ENCODE measurements at places on chromosomes 7 and 10. TPM values are rescaled to one million over a fixed set of nuclear protein-coding genes. Genes with fewer than 3 reads are reported as not detected.

LOXL4 gene
- 507 TPM for total RNA-seq

GRCh38 chr7:157469181-157470016, 132.6 kb downstream of the DNAJB6 start:
- H3K4me3 ChIP-seq = no peak overlapping the region
- no peaks in the 10 kb centered on the region for H3K36me3 ChIP-seq
- H3K27me3 ChIP-seq = peaks cover 20% of the 10 kb centered on the region
- no peak overlapping the region for H3K27ac ChIP-seq
- no peak for DNase-seq

- no peak overlapping the region for H3K4me3 ChIP-seq
- H3K27ac ChIP-seq = no peak overlapping the region
- no peak for DNase-seq
- no peaks in the 10 kb centered on the region for H3K27me3 ChIP-seq
- H3K4me1 ChIP-seq = no peaks in the 10 kb centered on the region
- no peaks in the 10 kb centered on the region for H3K36me3 ChIP-seq
Observed at GRCh38 chr10:60555700-60556099, 166.0 kb upstream of the ANK3 start.

DNA sequence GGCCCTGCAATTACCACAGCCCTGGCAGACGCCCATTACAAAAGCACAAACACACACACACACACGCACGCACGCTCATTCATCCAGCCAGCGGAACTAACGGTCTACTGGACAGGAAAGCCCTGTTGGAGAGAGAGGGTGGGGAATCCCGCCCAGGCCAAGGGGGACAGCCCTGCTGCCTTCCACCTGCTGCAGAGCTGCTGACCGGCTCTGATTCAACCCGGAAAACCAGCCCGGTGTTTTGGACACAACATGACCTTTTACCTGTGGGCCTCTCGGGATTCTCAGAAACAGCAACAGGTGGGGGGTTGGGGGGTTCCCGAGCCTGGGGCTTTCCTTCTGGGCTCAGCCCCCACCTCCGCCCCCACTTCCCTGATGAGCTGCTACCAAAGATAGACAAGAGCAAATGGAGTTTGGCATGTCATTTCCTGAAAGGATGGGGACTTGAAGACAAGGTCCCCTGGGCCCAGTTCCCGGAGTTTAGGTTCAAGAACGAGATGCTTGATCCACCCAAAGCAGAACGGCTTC, 18.5 kb upstream of the SERPINE1 start:
- no peak overlapping the region for H3K4me3 ChIP-seq
- no peak overlapping the region for H3K27ac ChIP-seq
- no peaks in the 10 kb centered on the region for H3K36me3 ChIP-seq
- H3K27me3 ChIP-seq = no peaks in the 10 kb centered on the region

DNA sequence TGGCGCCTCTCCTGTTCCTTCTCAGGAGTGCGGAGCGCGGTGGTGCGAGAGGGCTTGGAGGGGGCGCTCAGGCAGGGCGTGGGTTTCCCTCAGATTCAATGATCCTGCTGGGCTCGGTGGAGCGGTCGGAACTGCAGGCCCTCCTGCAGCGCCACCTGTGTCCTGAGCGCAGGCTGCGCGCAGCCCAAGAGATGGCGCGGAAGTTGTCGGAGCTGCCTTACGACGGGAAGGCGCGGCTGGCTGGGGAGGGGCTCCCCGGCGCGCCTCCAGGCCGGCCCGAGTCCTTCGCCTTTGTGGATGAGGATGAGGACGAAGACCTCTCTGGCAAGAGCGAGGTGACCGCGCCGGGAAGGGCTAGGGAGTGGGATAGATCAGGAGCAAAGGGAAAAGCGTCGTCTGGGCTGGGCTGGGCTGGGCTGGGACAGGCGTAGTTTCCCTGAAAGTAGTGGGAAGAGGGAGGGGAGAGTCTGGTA, 17.0 kb downstream of the FAM131B start:
- peak; percentile 52 for DNase-seq
- H3K27me3 ChIP-seq = peaks cover 19% of the 10 kb centered on the region
- no peak overlapping the region for H3K27ac ChIP-seq

GRCh38 chr10:47151920-47152319, 148.1 kb upstream of the GDF10 start:
- no peaks in the 10 kb centered on the region for H3K36me3 ChIP-seq
- peaks cover 7% of the 10 kb centered on the region for H3K27me3 ChIP-seq
- H3K27ac ChIP-seq = no peak overlapping the region
- no peak overlapping the region for H3K4me3 ChIP-seq
- no peak for DNase-seq
- H3K4me1 ChIP-seq = 0 out of 2 replicates have a peak, but pooled peaks cover 2% of the 10 kb centered on the region

DNA sequence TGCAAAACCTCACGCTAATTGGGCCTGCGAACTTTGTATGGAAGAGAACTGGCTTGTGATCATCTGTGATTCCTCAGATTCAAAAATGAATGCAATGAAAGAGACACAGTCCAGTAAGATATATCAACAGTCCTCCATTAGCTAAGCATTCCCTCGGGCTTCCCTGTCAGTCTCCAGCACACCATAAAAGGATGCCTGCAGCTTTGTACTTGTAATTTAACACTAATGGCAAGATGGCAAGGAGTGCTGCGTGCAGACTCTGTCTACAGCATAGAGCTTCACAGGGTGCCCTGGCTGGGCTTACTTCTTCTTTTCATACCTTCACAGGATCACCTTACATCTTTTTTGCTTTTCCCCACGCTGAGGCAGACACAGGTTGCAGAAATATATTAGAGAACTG, 200.0 kb downstream of the GFRA1 start:
- H3K4me1 ChIP-seq = no peaks in the 10 kb centered on the region
- H3K36me3 ChIP-seq = no peaks in the 10 kb centered on the region
- peaks cover 10% of the 10 kb centered on the region for H3K27me3 ChIP-seq
- no peak overlapping the region for H3K27ac ChIP-seq
- DNase-seq = no peak
